Neural progenitor cell (in vitro differentiated cells): ENCODE measurements at places on chromosomes 11 and 22. TPM values are rescaled to one million over a fixed set of nuclear protein-coding genes. Genes with fewer than 3 reads are reported as not detected.
A peak's percentile ranks its signal among the peaks of the same experiment; 100 is the strongest.

DNA sequence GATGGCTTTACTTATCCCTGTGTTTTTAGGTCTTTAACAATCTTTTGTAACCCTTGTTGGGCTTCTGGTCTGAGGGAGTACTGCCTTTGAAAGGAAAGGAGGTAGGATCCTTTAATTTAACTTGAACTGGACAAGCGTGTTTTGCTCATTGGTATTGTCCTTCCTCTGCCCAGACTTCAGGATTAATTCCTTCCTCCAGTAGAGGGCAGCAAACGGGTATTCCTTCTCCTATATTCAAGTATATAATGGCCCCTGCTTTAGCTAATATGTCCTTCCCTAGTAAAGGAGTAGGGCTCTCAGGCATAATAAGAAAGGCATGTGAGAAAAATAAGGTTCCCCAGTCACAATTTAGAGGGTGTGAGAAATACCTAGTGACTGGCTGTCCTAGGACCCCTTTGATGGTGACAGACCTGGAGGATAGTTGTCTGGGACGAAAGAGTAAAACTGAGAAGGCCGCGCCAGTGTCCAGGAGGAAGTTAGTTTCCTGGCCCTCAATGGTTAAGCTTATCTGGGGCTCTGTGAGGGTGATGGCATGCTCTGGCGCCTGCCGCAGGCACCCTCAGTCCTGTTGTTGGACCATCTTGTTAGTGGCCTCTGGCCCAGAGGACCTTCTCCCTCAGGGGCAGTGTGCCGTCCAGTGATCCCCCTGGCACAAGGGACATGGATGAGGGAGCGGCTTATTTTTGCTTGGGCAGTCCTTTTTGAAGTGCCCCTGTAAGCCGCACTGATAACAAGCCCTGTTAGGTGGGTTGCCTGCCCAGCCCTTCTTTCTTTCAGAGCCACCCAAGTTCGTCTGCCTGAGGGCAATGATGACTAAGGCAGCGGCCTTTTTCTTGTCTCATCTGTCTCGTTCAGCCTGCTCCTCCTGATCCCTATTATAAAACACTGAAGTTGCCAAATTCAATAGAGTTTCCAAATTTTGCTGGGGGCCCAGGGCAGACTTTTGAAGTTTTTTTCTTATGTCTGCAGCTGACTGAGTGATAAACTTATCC lies 51.8 kb downstream of the C11orf71 start:
- H3K4me1 ChIP-seq, result no peaks in the 10 kb centered on the region
- peak; percentile 64 for DNase-seq
- H3K27ac ChIP-seq, result no peak overlapping the region

GRCh38 chr11:17014321-17014832 lies at the start of gene PLEKHA7:
Gene PLEKHA7, minus strand, starts transcription at chr11:17014414. Its CDS starts 13 bp downstream, at chr11:17014401.
- peaks cover 25% of the 10 kb centered on the region for H3K27me3 ChIP-seq
- H3K4me1 ChIP-seq, result peaks cover 8% of the 10 kb centered on the region
- H3K4me3 ChIP-seq, result peak within 1 kb of the TSS; percentile 92

GRCh38 chr22:30861688-30862552 lies 106.7 kb downstream of the MORC2 start:
- no peaks in the 10 kb centered on the region for H3K27me3 ChIP-seq
- H3K36me3 ChIP-seq, result no peaks in the 10 kb centered on the region
- no peak overlapping the region for H3K27ac ChIP-seq

The TREH gene
- not detected in 2 replicates for total RNA-seq

DNA sequence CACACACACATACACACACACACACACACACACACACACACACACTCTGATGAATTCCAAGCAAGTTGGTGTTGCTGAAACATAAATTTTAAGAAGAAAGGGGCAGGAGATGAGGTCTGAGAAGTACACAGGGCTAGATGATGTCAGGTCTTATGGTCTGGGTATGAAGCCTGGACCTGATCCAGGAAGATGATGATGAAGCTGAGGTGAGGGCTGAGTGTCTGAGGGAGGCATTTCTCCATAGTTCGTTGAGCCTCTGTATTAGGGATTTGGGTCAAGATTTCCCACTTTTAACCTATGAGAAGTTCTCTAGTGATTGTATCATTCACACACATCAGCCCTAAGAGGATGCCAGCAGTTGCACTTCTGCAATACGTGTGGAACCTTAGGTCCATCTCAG lies 32.6 kb downstream of the KREMEN1 start:
- no peaks in the 10 kb centered on the region for H3K36me3 ChIP-seq
- H3K4me1 ChIP-seq, result peaks cover 30% of the 10 kb centered on the region

The SLN gene
- total RNA-seq, result not detected in 2 replicates

DNA sequence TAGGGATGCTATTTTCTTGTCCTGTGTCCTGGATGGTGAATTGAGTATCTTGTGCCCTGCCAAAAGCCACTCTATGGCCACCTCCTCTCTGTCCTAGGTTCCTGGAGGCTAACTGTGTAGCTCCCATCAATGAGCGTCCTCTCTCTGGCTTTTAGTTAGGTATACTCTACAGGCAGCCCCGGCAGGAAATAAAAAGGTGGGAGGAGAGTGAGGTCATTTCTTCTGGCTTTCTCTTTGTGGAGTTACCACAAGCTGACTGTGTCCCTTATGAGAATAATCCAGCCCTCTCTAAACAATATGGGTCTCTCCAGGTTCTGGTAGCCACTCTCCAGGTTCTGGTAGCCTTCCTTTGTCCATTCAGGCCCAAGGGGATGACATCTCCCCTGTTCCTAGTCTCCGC lies 11.7 kb upstream of the ASPHD2 start:
- peaks cover 4% of the 10 kb centered on the region for H3K27me3 ChIP-seq
- no peak for DNase-seq
- peaks cover 3% of the 10 kb centered on the region for H3K4me1 ChIP-seq

DNA sequence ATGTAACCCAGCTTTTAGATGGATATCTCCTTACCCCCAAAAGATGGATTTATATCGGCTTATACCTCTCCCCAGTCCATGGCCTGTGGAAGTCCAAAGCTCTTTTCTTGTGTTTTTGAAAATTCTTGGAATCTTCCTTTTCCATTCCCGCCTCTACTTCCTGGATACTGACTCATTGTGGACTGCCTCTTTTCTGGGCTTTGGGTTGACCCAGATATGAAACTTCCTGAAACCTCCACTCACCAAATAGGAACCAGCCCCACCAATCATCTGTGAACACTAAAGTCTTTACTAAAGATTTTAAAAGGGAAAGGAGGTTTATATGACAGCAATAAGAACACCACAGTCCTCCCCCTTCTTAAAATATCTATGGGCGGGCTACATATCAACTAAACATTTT lies 163.4 kb upstream of the SYN3 start:
- no peak overlapping the region for H3K27ac ChIP-seq
- peaks cover 12% of the 10 kb centered on the region for H3K27me3 ChIP-seq
- H3K4me3 ChIP-seq, result no peak overlapping the region
- DNase-seq, result no peak
- H3K36me3 ChIP-seq, result no peaks in the 10 kb centered on the region

The NECTIN1 gene
- 19.5 and 27.4 TPM in 2 replicates for total RNA-seq

DNA sequence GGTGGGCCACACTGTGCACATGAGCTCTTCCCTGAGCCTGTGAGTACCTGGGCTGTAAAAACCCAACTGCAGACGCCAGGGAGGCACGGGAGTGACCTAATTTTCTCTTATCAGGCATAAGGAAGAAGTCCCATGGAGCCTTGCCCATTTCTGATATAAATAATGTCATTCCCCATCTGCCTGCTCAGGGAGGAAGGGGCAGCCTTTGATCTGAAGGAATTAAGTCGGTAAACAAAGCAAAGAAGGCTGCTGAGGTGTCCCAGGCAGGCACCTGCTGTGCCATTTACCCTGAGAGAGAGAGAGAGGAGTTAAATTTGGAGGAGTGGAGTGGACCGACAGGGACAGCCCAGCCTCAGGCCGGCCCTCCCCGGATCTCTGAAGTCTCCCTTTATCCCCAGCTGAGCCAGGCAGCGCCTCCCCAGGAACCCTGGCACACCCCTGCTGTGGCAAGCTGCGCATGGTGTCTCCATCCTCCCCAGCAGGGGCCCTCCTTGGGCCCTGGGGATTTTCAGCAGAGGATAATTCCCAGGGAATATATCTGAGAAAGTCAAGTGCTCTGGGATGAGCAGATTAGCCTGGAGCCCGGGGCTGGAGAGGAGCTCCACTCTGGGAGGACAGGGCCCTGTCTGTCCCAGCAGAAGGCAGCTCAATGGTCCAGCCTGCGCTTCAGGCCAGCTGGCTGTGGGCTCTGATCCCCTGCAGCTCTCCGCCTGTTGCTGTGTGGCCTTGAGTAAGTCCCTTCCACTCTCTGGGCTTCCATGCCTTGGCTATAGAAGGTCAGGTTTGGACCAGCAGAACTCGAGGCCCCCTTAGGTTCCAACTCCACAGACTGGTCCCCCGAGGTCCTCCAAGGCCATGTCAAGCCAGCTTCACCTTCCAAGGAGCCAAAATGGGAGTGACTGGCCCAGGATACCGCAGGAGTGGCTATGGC lies 17.5 kb upstream of the CABP7 start:
- peaks cover 25% of the 10 kb centered on the region for H3K27me3 ChIP-seq
- H3K27ac ChIP-seq, result no peak overlapping the region
- no peaks in the 10 kb centered on the region for H3K36me3 ChIP-seq
- no peak overlapping the region for H3K4me3 ChIP-seq
- peaks cover 59% of the 10 kb centered on the region for H3K4me1 ChIP-seq
- DNase-seq, result peak; percentile 58

- no peak for DNase-seq
- peaks cover 46% of the 10 kb centered on the region for H3K4me1 ChIP-seq
- no peak overlapping the region for H3K4me3 ChIP-seq
- no peaks in the 10 kb centered on the region for H3K27me3 ChIP-seq
Observed at GRCh38 chr11:64866173-64866491, 12.3 kb downstream of the EHD1 start.

The OSBP2 gene
- total RNA-seq, result 0.58 and 2.4 TPM in 2 replicates

DNA sequence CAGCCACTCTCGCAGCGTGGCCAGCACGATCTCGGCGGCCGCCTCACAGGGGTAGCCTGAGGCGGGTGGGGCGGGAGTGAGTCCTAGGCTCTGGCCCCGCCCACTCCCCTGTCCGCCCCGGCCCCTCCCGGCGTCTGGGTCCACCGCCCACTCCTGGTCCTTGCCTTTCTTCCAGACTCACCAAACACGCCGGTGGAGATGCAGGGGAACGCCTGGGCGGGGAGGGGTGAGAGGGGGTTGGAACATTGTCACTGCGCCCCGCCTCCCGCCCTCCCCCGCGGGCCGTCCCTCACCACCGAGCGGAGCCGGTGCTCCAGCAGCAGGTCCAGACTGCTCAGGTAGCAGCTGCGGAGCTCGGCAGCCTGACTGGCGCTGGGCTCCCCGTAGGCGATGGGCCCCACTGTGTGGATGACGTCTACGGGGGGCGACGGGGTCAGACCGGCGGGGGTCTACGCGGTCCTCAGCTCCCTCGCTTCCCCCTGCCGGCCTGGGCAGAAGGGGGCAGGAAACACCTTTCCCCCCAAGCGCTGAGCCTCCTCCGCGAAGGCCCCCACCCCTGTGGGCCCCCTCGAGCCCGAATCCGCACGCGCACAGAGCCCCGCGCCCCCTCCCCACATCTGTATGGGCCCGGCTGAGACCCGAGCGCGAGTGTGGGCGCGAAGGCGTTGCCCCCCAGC lies 13.2 kb downstream of the OTUB1 start:
- no peak overlapping the region for H3K27ac ChIP-seq
- no peaks in the 10 kb centered on the region for H3K36me3 ChIP-seq
- peak; percentile 87 for DNase-seq

DNA sequence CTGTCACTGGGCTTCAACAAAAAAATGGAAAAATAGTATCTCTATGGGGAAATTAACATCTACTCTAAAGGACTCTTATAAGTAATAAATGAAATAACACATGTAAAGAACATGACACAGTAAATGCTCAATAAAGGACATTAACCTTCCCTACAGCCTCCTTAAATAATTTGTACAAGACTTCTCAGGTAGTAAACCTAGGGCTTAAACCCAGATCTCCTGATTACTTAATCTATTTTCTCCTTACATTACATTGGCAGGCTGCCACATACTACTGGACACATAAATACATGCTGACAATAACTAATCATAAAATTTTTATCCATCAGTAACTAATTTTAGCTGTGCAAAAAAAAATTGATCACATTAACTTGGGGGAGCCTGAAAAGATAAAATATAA lies 4.9 kb downstream of the AMBRA1 start:
- H3K27me3 ChIP-seq, result no peaks in the 10 kb centered on the region
- no peak for DNase-seq
- H3K4me1 ChIP-seq, result peaks cover 11% of the 10 kb centered on the region
- no peak overlapping the region for H3K27ac ChIP-seq

DNA sequence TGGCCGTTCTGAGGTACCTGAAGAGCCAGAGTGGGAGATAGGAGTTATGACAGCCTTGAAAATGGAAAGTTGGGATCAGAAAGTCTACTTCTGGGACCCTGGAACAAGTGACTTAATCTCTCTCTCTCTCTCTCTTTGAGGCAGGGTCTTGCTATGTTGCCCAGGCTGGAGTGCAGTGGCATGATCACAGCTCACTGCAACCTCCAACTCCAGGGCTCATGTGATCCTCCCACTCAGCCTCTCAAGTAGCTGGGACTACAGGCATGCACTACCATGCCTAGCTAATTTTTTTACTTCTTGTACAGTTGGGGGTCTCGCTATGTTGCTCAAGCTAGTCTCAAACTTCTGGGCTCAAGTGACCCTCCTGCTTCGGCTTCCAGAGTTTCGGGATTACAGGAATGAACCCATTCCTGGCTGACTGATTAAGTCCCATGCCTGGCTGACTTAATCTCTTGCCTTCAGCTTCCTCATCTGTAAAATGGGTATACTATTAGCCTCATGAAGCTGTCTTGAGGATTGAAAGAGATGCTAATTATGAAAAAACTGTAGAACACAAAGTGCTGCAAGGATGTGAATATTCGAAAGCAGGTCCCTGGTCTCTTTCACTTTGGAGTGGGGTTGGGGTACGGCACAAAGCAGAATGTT lies 87.7 kb downstream of the UBASH3B start:
- H3K27ac ChIP-seq, result no peak overlapping the region
- no peaks in the 10 kb centered on the region for H3K27me3 ChIP-seq
- H3K36me3 ChIP-seq, result no peaks in the 10 kb centered on the region
- H3K4me1 ChIP-seq, result peaks cover 17% of the 10 kb centered on the region
- H3K4me3 ChIP-seq, result no peak overlapping the region

GRCh38 chr22:18088825-18089568 lies 11.2 kb downstream of the PEX26 start:
- no peaks in the 10 kb centered on the region for H3K27me3 ChIP-seq
- no peaks in the 10 kb centered on the region for H3K36me3 ChIP-seq
- H3K4me3 ChIP-seq, result no peak overlapping the region
- no peak for DNase-seq
- no peaks in the 10 kb centered on the region for H3K4me1 ChIP-seq
- no peak overlapping the region for H3K27ac ChIP-seq

DNA sequence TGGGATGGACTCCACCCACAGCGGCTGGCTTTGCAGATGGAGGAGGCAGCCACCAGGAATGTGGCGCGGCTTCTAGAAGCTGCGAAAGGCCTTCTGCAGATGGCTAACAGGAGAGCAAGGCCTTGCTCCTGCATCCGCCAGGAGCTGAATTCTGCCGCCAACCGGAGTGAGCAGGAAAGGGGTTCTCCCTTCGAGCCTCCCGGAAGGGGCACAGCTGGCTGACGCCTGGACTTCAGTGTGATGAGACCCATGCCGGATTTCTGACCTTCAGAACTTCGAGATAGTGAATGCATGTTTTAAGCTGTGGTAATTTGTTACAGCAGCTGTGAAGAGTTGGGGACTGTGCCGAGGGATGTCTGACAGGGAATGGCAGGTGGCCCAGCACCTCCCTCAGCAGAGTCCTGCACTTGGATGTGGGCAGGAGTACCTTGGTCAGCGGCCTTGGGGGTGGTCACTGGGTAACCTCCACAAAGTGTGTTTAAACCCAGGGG lies 7.7 kb downstream of the TBC1D22A start:
- H3K4me1 ChIP-seq, result no peaks in the 10 kb centered on the region
- no peaks in the 10 kb centered on the region for H3K36me3 ChIP-seq
- no peak overlapping the region for H3K27ac ChIP-seq
- DNase-seq, result no peak
